ENCODE measurements at places on chromosomes 5 and 9.

- DNase-seq = no peak
Observed at GRCh38 chr5:7803937-7804336, 47.0 kb downstream of the CFAP90 start.

DNA sequence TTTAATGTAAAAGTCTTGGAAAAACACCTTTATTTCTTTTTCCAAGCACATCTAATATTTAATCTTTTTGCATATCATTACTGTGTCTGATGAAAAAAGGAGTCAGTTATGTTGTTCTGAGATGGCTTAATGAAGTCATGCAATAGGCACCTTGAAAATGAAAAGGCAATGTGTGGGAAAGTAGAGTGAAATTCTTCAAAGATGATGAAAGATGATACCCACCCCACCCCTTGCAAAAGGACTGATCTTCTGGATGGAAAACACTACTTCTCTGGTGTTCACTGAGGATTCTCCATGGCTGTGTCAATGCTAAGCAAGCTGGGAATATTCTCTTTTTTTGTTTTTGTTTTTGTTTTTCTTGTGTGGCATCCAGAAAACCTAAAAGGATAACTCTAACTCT is 47.9 kb upstream of the TRPC7 start:
- no peak for DNase-seq

GRCh38 chr5:135232958-135233357 is 166.1 kb downstream of the MACROH2A1 start:
- no peak for DNase-seq

DNA sequence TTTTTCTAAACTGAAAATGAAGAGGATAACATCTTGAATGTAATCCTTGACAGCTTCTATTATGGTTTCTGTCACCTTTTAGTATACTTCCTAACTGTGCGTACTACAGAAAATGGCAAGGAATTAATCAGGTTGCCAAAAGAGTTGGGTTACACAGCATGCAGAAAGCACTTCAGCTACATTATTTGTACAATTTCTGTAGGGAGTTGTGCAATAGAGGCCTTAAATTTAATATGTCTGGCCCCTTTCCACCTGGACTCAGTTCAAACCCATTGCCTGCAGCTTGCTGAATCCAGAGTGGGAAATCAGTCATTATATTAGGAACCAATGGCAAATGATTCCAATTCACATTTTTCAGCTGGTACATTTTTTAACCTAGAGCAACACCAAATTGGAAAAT is 549.7 kb downstream of the CSNK1G3 start:
- no peak for DNase-seq

GRCh38 chr9:14542071-14542470 is 151.2 kb downstream of the ZDHHC21 start:
- no peak for DNase-seq

GRCh38 chr5:96315431-96315830 is 117.6 kb downstream of the PCSK1 start:
- no peak for DNase-seq

GRCh38 chr5:180387798-180388197 is 34.7 kb upstream of the GFPT2 start:
- no peak for DNase-seq

- DNase-seq = peak; percentile 35
Observed at GRCh38 chr9:97895695-97896332, 26.5 kb downstream of the TRMO start.

DNA sequence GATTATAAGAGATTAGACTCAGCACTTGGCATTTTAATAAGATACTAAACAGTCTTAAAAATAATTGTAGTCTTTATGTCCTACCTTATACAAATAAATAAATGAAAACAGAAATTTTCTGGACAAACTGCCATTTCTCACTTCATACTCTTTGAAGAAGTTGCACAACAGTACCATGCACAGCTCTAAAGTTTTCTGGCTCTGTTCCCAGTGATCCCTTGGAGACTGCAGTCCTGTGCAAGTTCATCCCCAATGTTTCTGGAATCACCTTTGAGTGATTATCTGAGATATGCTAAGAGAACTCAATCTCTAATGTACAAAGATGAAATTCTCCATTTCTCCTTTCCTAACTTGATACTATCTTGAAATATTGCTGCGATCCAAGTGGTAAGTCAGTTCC is 330.4 kb upstream of the EDIL3 start:
- no peak for DNase-seq

DNA sequence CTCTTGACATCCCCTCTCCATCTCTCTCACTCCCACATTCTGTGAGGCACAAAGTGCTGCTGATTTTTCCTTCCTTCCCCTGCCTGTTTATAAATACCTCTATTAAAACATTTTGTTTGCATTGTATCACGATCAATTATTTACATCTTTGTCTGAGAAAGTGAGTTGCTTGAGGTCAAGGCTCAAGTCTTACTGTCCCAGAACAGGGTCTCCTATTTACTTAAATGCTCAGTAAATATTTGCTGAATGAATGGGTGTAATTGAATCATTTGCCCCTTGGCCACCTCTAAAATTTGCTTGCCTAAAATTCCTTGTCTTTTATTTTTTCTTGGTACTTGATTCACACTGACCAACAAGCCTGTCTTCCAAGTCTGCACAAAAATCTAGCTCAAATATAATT is 103.5 kb downstream of the ZNF462 start:
- DNase-seq = no peak

GRCh38 chr9:109912726-109913460 is 132.9 kb downstream of the PALM2AKAP2 start:
- DNase-seq = no peak

DNA sequence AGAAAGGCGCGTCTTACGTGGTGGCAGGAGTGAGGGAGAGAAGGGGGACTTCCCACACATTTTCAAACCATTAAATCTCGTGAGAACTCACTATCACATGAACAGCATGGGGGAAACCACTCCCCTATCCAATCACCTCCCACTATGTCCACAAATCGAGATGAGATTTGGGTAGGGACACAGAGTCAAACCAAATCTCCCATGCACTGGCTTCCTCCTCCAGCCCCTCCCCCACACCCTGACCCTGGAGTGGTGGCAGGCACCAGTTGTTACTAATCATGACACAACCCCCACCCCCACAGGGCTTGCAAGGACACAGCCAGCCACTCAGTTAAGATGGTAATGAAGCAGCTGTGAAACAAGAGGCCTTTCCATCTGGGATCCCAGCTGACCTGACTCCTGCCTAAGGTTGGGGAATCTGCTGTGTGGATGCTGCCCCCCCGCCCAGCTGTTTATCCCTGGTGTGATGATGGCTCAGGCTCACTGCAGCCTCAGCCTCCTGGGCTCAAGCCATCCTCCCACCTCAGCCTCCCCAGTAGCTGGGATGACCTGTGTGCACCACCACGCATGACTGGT is 57.1 kb upstream of the FUBP3 start:
- peak; percentile 43 for DNase-seq

GRCh38 chr5:113552137-113552536 is 38.6 kb downstream of the YTHDC2 start:
- DNase-seq = no peak

DNA sequence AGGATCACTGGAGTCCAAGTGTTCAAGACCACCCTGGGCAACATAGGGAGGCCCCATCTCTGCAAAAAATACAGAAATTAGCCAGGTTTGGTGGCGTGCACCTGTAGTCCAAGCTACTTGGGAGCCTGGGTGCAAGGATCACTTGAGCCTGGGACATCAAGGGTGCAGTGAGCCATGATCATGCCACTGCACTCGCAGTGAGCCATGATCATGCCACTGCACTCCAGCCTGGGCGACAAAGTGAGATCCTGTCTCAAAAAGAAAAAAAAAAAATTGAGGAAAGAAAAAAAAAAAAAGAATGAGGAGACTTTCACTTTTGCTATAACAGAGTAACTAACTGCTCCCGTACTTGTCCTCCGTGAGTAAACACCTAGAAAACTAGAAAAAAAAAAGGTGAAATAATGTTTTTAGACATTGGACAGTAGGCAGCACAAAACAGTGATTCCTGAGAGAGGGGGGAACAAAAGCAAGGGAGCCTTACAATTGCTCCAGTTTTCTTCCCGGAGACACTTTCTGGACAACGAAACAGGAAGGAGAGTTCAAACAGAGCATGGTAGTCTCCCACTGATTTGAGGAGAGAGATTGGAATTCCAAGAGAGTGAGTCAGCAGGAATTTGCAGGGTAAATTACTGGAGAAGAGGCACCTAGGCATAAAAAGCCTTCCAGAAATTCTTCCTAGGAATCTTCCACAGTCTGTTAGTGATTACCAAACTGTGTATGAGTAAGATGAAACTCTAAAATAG is 6.9 kb upstream of the ZBTB5 start:
- DNase-seq = no peak

DNA sequence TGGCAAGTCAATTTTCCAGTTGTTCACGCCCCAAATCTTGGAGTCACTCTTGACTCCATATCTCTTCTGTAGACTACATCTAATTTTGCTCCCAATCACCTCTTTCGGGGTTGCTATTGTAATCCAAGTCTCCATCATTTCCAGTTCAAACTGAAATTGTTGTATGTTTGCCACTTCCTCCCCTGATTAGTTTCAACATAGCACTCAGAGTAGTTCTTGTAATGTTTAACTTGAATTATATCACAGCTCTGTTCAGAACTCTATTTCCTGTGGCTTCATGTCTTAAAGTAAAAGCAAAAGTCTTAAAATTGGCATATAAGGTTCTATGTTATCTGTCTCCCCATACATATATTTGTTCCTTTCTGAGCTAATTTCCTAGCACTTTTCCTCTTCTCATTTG is 348.5 kb upstream of the RIOK2 start:
- no peak for DNase-seq

- no peak for DNase-seq
Observed at GRCh38 chr5:168086746-168087145, 204.7 kb upstream of the WWC1 start.

DNA sequence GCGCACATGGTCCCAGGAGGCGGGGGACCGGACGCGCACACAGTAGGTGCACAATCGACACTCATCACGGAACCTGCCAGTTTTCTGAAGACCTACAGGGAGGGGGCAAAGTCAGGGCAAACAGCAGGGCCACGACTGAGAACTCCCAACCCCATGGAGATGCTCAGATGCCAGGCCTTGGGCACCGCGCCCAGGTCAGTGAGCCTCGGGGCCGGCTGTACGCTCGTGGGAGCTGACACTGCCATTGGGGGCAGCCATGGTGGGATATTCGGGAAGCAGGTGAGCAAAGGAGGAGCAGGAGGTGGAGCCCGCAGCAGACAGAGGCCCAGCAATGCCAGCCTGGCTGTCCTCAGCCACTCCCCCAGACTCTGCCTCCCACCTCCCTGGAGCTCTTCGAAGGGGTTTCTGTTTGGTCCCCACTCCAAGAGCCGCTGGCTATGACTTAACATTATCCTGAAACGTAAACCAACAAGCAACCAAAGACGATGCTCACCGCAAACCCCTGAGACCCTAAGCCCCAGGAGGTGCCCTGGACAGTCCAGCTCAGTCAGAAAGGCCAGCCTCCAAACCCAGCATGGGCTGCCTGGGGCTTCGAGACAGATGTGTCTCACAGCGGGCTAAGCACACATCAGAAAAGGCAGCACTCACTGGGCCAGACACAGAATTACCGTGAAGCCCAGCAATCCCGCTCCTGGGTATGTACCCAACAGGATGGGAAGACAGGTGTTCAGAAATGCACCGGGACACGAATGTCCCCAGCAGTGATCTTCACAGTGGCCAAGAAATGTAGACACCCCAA is 78.4 kb downstream of the VAV2 start:
- no peak for DNase-seq
